ENCODE measurements at places on chromosomes 12 and 14.

DNA sequence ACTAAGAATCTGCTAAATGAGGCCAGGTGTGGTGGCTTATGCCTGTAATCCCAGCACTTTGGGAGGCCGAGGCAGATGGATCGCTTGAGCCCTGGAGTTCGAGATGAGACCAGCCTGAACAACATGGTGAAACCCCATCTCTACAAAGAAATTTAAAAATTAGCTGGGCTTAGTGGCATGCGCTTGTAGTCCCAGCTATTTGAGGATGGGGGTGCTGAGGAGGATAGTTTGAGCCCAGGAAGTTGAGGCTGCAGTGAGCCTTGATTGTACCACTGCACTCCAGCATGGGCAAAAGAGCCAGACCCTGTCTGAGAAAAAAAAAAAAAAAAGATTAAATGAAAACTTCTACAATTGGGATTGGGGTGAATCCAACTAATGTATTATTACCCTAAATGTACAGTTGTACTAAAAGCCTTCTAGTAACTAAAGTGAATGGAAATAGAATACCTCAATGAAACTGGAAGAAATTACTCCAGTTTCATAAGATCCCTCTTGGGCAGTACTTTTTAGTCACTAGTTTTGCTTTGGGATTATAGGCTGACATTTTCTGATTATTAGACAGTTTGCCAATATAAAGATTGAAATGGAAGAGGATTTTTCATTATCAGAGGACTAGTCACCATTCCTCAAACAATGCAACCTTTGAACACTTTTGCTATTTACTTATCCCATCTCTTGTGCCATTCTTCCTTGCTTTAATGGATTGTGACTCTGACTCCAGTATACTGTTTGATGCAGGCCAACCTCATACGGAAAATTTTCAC, 14.3 kb downstream of the COCH start:
- no peak for DNase-seq

GRCh38 chr12:126936181-126936851, 1330.7 kb upstream of the TMEM132C start:
- DNase-seq: no peak

DNA sequence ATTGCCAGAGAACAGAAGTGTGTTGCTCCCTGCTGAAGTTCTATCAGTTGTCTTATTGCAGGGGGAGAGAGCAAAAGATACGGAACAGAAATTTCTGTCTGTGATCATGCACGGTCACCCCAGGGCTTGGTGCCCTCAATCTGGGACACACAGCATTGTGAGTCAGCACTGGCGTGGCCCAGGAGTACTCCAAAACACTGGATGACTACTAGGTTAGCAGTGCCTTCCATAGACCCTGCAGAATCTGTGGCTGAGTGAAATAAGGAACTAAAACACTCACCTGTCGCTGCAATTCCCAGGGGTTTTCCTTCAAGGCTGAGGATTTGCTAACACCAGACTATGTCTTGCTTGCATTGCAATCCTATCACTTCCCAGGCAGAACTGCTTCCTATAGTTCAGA, 165.5 kb downstream of the ANO6 start:
- no peak for DNase-seq

DNA sequence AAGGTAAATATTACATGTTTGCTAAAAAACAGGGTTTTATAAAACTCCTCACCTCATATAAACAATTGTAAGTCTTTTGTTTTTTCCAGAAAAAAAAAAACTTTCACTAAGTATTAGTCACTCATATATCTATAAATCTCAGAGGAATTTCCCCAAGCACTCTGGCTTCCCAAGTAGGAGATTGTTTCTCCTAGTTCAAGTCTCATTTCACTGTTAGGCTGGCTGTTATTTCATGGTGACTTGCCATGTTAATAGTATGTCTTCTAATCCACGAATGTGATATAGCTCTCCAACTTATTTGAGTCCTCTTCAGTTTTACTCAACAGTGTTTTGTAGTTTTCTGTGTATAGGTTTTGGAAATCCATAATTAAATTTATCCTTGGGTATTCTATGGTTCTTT, 61.6 kb downstream of the CAPZA3 start:
- DNase-seq: no peak

DNA sequence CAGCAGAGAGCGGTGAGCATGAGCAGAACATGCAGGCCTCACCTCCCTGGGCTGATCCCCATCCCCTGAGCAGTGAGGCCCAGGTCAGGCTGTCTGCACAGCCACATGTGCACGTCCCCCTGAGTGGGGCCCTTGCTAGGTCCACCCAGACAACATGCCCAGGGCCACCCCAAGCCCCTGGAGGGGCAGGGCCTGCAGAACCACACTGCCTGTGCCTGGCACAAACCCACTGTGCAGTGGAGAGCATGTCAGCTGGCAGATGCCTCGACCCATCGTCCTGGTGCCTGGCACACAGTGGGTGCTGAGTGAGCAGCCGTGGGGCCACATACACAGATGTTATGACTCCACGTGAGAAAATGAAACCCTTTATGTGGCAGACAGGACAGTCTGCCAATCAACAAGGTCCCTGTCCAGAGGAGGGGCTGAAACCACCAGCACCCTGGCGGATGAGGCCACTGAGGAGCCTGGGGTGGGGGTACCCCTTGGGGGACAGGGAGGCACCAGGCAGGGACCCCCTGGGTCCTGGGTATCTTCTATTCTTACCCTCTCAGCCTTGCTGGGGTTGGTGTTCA, 8.3 kb downstream of the ANHX start:
- DNase-seq: no peak

GRCh38 chr14:21268617-21269251, 508 bp downstream of the HNRNPC start:
- no peak for DNase-seq

Measured in stimulated activated CD8-positive, alpha-beta memory T cell treated with anti-CD3 and anti-CD28 coated beads, Interleukin-7, amount 100 ng/mL, for 4 hours (primary cell).